ENCODE measurements at places on chromosomes 5 and 9.

DNA sequence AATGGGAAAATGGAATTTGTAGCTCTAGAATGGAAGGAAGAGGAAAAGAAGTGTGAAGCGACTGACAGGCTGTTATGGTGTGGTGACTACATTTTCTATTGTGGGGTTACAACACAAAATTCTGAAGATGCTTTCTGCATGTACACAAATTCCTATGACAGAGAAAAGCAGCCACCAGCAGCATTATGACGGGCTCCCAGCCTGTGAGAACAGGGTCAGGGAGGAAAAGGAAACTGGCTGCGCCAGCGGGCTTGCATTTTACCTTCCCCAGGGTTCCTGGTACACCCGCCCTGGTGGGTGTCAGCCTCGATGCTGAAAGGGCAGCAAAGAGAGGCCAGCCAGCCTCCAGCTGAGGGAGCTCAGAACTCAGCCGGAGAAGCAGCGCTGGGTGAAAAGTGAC is 41.0 kb downstream of the DDX31 start:
- no peak for DNase-seq

- no peak for DNase-seq
Measured at GRCh38 chr9:91567642-91568274, 144.1 kb upstream of the NFIL3 start.

DNA sequence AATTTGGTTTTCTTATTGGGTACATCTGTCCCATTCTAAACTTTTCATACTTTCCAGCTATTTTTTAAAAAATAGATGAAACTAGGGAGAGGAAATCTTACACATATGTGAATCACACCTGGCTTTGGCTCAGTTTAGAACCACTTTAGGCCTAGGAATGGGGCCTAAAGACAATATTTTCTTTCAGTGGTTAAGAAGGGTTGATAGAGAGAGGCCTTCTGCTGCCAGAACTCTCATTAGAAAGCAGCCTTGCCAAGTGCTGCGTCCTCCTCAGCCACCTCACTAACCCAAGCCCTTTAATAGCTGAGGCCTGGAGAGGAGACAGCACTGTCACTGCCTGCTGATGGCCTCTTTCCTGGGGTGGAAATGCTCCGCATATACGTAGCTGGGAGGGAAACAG is 167.5 kb downstream of the SAXO1 start:
- DNase-seq: no peak

DNA sequence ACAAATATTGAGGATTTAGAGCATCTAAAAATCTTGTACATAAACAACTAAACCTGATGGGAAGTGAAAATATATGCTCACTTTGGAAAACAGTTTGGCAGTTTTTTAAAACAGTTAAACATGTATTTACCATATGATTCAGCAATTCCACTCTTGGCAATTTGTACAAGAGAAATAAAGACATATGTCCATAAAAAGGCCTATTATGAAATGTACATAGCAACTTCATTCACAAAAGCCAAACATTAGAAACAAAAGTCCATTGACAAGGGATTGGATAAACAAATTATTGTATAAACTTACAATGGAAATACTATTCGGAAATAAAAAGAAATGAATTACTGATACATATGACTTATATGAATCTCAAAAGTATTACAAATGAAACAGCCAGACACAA is 196.2 kb upstream of the SLC24A2 start:
- DNase-seq: no peak

- DNase-seq: no peak
Measured at GRCh38 chr9:7246917-7247522, 489.2 kb downstream of the KDM4C start.

DNA sequence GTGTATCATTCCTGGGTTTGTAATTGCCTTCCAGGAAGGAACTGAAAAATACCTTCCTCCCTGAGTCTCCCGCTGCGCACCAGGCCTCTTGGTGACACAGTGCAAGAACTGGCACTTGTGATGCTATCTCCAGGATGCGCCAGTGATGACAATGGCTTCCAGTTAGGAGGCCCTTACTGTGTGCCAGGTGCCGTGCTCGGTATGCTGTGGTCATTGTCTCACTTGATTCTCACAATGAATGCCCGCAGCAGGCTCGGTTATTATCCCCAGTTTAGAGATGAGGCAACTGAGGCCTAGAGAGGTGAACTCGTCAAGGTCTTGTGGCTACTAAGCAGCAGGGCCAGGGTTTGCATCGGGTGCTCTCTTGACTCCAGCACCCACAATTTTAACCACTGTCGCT is 31.5 kb upstream of the SLC2A8 start:
- DNase-seq: no peak

All from GM04503 (cell line).